ENCODE measurements at places on chromosomes 3 and 15.

- DNase-seq, result no peak
These were observed 95.4 kb downstream of the RFTN1 start for GRCh38 chr3:16417945-16418739.

- no peak for DNase-seq
These were observed 262.6 kb upstream of the NAALADL2 start for GRCh38 chr3:174596447-174596982.

GRCh38 chr3:193701953-193702635 lies 109.1 kb downstream of the OPA1 start:
- DNase-seq, result no peak

DNA sequence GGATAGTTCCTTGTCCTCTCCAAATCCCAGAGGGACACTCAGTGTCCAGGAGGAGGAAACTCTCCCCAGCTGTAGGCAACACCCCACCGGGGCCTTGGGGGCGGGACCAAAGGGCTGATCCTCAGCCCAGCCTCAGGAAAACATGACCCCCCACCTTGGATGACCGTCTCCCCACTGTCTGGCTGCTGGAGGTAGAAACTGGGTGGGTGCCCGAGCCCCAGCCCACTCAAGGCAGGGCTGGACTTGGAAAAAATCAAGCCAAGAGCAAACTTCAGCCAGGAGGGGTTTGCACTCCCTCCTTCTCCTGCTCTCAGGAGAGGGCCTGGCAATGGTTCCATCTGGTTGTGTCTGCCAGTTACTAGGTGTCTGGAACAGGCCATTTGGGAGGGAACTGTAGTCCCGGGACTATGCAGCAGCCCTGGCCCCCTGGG lies 3.6 kb upstream of the RASL12 start:
- no peak for DNase-seq

DNA sequence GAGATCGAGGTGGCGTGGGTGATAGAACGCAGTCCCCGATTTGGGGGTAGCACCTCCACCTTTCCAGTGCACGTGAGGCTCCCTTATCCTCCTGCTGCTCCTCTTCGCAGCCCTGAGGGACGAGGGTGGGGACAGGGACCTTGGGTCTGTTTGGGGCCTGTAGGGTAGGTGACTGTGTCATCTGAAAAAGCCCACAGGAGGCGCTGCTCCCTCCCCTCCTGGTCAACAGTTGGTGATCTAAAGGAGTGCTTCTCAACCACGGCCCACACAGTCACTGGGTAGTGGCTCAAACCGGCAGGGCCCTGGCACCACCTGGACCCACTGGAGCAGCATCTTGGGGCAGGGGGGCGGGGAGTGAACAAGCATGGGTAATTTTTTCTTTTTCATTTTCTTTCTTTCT lies 7.1 kb downstream of the LRRK1 start:
- DNase-seq, result no peak

- no peak for DNase-seq
These were observed 65.1 kb upstream of the MBNL1 start for GRCh38 chr3:152203652-152204051.

DNA sequence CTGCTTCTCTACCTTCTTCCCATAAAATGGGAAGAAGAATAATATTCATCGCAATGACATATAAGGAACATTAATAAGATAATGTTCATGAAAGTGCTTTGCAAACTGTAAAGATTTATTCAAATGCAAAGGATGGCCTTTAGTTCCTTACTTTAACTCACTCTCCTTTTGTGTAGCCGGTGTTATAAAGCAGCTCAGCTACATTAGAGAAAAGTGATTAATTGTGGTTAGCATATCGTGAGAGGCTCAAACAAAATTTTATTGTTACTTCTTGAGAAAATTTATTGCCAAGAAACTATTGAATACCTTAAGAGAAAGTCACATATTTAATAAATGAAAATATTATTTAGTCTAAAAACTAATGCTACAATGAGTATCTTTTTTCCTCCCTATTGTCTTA lies 250.7 kb upstream of the NR2E3 start:
- DNase-seq, result no peak

DNA sequence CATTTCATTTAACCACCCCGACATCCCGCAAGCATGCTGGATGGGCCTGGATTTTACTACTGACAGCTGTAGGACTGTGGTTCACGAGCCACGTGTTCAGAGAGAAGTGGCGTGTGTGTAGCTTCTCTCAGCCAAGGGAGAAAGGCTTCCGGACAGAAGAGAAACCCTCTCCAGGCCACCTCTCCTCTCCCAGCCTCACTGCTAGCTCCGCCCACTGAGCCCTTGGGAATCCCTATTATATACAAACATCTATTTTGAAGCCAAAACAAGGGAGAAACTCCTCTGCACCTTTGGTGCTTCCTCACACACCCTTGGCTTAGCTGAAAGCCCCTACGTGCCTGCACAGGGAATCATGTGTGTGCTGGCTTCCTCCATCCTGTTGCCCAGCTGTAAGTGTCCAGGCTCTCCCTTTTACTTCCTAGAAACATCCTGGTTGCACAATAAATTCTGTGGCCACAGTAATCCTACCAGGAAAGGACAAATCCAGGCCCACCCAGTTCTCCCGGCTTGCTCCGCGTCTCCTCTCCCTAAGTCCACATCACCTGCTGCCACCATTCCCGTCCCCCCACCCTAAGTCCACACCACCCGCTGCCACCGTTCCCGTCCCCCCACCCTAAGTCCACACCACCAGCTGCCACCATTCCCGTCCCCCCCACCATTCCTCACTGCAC lies 30.5 kb downstream of the PCSK6 start:
- DNase-seq, result no peak

DNA sequence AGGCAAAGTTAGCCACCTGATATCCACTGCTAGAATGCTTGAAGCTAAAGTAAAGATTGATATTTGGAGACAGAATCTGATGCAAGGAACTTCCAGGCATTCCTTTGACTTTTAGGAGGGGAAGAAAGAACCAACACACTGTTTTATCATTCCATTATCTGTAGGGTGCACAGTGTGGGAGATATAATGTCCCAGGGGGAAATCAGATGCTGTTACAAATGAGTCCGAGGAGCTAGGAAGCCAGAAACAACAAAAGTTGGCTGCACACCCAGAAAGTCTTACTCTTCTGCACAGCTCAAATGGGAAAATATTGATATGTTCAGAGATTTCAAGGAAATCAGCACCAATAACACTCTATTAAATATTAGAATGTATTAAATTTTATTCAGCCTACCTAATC lies 113.6 kb upstream of the ROBO1 start:
- DNase-seq, result no peak
